IMR-90 (cell line): ENCODE measurements at places on chromosomes 3 and 15. TPM values are rescaled to one million over a fixed set of nuclear protein-coding genes. Genes with fewer than 3 reads are reported as not detected.

The LYZL4 gene
- not detected in 2 replicates for polyA plus RNA-seq

The XCR1 gene
- polyA plus RNA-seq = not detected in 2 replicates

The ATP13A4 gene
- polyA plus RNA-seq = 0.03 TPM in 1 of 2 replicates, not detected in the other

The SLC49A4 gene
- polyA plus RNA-seq = 5.8 and 6.8 TPM in 2 replicates

The SPG21 gene
- 51.6 and 59.9 TPM in 2 replicates for polyA plus RNA-seq

The C2CD4A gene
- polyA plus RNA-seq = not detected in 2 replicates

The CEMIP gene
- polyA plus RNA-seq = 66.9 and 78.0 TPM in 2 replicates

The SLC28A2 gene
- not detected in 2 replicates for polyA plus RNA-seq

The UBA7 gene
- polyA plus RNA-seq = 57.0 and 57.8 TPM in 2 replicates

The UPK1B gene
- 0.40 and 0.55 TPM in 2 replicates for polyA plus RNA-seq

The SLC12A1 gene
- not detected in 2 replicates for polyA plus RNA-seq

The REC114 gene
- polyA plus RNA-seq = not detected in 2 replicates

The CAV3 gene
- 0.17 TPM in 1 of 2 replicates, not detected in the other for polyA plus RNA-seq

The PYDC2 gene
- polyA plus RNA-seq = not detected in 2 replicates

The PARP15 gene
- polyA plus RNA-seq = 0.03 and 0.10 TPM in 2 replicates

The MYZAP gene
- not detected in 2 replicates for polyA plus RNA-seq

The MUSTN1 gene
- polyA plus RNA-seq = not detected in 2 replicates

The TTC23 gene
- polyA plus RNA-seq = 5.2 and 7.8 TPM in 2 replicates

The SLC28A1 gene
- polyA plus RNA-seq = not detected in 2 replicates

The CD276 gene
- 149 and 150 TPM in 2 replicates for polyA plus RNA-seq

The DGKG gene
- polyA plus RNA-seq = 1.2 and 1.8 TPM in 2 replicates

The SEMA3F gene
- polyA plus RNA-seq = 23.3 and 26.7 TPM in 2 replicates

The ZNF660 gene
- polyA plus RNA-seq = 0.59 and 0.70 TPM in 2 replicates

The FRMD4B gene
- 0.14 and 0.16 TPM in 2 replicates for polyA plus RNA-seq

The KNL1 gene
- 2.2 and 3.1 TPM in 2 replicates for polyA plus RNA-seq

The GPR62 gene
- not detected in 2 replicates for polyA plus RNA-seq

The ATP2C1 gene
- polyA plus RNA-seq = 33.3 and 50.2 TPM in 2 replicates

The GABRB3 gene
- 0.30 and 0.36 TPM in 2 replicates for polyA plus RNA-seq

The COPG1 gene
- polyA plus RNA-seq = 179 and 203 TPM in 2 replicates

The UBA5 gene
- polyA plus RNA-seq = 30.4 and 43.1 TPM in 2 replicates

The LMCD1 gene
- polyA plus RNA-seq = 43.1 and 53.8 TPM in 2 replicates

The KIF15 gene
- polyA plus RNA-seq = 2.9 and 3.7 TPM in 2 replicates

The RLBP1 gene
- not detected in 2 replicates for polyA plus RNA-seq

The GLDN gene
- polyA plus RNA-seq = not detected in 2 replicates

The RTP4 gene
- not detected in 2 replicates for polyA plus RNA-seq

The CLDN1 gene
- 6.3 and 7.3 TPM in 2 replicates for polyA plus RNA-seq

The TRPM1 gene
- polyA plus RNA-seq = not detected in 2 replicates

The GNB4 gene
- polyA plus RNA-seq = 20.1 and 22.1 TPM in 2 replicates

The RBM5 gene
- polyA plus RNA-seq = 143 and 155 TPM in 2 replicates

The SLC2A2 gene
- polyA plus RNA-seq = not detected in 2 replicates
